Inflammatory macrophage treated with lipopolysaccharide for 1 hour (primary cell): ENCODE measurements at places on chromosomes 5 and 9.

DNA sequence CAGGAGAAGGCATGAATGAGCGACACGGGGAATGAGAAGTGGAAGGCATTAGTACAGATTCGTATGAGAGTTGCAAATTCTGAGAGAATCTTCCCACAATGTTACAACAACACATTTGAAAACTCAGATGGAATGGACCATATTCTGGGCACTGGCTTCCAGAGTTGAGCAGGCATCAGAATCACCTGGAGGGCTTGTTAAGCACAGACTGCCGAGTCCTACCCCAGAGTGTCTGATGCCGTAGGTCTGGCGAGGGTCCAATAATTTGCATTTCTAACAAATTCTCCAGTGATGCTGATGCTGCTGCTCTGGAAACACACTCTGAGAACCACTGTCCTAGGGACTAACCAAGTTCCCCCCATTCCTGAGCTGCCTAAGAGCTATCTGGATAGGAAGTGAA lies 2.9 kb upstream of the TLX3 start:
- no peak for DNase-seq

DNA sequence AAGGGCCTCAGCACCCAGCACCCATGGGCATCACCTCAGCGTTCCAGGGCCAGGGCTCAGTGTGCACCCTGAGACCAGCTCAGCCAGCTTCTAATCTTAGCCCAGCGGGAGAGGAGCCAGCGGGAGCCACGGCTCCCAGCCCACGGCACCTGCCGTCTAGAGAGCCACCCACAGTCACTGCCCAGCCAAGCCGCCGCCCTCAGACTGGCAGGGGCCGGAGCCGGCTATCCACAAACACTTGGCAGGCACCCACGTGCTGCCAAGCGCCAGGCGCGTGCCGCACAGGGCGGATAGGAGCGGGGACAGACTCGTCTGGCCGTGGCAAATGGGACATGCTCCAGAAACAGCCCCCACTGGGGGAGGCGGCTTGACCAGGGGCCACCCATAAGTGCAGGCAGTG lies 18.6 kb downstream of the BRD3 start:
- no peak for DNase-seq

DNA sequence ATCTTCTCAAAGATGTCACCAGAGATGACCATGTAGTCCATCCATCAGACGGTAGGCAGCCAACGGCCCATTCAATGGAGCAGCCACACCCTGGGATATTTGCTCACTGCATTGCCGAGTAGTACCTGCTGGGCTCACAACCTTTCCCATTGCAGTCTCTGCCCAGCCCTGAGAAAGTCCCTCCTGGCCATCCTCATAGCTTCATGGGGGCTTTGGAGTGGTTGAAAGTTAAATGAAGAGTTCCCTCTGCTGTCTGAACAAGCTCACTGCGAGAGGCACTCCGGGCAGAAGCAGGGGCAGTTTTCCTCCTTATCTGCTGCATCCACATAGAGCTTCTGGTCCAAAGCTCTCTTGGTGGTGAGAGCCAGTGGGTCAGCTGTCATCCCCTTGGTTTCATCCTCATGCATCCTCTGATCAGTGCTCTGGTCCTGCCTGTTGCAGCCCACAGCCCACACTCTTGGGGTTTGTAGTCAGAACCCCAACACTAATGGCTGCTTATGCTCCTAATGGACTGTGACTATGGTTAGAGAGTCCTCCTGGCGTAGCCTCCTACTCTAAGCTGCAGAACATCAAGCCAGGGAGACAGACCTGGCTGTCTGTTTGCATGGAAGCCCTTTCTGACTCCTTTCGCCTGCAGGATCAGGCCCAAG lies 23.3 kb downstream of the TNFSF8 start:
- no peak for DNase-seq

- no peak for DNase-seq
Measured at GRCh38 chr9:94839398-94839797, 112.9 kb downstream of the AOPEP start.

DNA sequence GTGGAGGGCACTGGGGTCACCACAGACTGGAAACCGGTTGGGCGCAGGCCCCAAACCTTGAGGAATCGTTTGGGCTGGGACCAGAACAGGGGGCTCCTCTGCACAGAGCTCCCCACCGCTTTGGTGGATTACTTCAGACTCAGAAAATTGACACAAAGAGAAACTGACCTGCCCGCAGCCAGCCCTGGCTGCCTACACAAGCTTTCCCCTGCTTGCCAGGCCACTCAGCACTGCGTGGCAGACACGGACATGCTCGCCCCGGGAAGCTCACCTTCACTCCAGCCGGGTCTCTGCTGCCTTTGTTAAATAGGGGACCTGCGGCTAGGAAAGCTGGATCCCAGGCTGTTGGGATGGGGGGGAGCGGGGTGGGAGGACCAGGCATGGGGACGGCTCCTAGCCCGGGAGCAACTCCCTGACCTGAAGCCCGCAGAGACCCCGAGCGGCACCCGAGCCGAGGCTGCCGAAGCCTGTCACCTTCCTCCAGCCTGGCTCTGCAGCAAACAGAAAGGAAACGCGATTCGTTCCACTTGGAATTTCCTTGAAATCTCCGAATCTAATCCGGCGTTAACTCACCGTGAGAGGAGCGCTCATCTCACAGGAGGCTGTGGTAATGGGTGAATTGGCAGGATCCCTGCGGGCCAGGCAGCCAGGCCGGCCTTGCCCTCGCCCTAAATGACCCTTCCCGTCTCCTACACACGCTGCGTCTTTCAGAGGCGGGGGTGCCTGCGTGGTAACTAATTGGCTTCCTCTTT lies 8.8 kb downstream of the PAX5 start:
- DNase-seq: no peak

DNA sequence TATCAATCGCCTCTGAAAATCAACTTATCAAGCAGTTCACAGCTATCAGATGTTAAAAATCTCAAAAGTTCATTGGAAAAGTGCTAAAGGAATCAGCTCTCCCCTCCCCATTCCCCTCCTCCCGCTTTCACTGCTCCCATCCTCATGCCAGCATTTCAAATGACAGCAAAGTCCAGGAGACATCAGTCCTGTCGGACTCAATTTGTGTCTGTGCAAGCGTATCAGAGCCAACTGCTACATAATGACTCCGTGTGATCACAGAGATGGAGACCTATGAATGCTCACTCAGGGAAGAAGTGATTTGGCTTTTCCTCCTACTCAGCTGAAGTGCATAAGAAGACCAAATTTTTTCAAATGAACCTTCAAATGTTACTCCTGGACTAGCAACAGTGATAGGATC lies 937.2 kb upstream of the DMAC1 start:
- DNase-seq: no peak
